ENCODE measurements at places on chromosomes 3 and 15.

DNA sequence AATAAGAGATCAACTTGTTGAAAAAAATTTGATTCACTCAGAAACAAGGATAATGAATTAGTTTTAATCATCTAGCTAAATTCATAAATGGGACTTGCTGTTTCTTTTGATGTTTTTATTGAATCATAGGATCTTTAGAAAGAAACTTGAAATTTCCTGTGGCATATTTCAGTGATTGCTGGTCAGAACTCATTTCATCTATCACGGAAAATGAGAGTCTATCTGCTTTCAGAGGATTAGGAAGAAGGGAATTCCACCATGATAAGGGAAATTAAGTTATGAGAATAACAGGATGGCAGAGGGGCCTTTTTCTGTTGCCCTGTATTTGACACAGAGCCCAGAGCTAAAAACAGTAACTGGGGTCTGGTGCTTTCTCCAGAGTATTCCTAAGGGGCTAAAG lies 44.9 kb upstream of the CCNL1 start:
- DNase-seq, result no peak

- DNase-seq, result no peak
These were observed 5.3 kb upstream of the KIF7 start for GRCh38 chr15:89660556-89660955.

DNA sequence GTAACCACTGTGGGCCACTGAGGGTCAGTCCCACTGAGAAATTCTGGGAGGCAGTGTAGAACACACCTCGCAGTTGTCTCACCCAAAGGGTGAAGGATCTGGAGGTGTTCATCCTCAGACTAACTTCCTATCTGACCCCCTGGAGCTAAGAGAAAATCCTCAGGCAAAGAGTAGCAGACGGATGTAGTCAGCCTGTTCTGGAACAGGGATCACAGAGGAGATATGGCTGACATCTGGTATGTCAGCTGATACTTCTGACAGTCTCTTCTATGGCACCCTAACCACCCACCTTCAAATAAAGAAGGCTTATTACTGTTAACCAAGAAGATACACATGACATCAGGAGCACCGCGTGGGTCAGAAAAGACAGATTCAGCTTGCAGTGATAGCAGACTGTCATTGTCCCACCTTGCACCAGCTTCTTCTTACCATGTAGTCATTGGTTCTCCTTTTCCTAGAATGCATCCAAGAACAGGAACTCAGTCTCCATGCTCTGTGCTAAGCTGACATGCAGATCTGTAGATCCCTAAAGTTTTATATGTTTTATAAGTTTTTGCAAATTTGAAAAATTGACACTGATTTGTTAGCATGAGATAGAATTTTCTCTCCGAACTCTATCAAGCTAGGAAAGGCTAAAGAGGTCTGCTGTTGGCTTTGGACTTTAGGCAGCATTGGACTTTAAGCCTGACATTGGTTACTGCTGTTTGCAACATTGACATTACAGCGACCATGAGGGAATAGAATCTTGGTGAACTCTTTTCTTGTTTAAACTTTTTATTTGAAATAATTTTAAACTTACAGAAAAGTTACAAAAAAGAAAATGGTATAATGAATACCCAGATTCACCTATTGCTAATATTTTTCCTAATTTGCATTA lies 60.4 kb downstream of the KBTBD12 start:
- DNase-seq, result no peak

DNA sequence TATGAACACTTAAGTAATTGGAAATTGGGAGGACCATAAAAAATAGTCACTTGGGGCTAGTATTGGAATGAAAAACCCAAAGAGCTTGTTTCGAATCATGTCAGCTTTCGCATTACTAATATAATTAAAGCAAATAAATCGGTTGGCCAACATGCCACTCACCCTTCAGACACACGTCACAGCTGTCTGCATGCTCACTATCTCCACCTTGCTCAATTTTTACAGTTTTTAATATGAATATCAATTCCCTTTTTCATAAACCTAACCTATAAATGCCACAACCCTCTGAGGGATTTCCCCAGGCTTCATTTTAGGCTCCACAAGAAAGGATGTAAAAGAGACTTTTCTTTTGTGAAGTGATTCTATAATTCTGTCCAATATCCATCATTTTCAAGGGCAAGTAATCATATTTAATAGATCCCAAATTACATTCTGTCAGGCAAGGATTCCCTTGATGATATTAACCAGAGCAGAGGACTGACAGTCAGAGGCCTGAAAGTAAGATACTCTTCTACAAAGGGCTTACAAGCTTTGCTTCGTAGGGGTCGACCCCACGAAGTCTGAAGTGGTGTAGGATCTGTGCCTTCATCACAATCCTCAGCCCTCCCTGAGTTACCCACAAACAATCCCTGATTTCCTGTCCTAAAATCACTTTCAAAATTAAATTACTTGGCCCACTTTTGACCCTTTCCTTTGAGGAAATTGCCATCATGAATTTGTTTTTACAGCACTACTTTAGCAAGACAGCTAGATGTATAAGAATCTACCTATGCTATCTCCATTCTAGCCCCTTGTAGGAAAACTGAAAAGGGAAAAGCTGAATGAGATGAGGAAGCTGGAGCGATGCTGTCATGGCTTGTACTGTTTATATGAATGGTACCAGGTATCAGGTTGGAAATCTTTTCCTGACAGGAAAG lies 44.5 kb downstream of the NANOGP8 start:
- DNase-seq, result no peak

DNA sequence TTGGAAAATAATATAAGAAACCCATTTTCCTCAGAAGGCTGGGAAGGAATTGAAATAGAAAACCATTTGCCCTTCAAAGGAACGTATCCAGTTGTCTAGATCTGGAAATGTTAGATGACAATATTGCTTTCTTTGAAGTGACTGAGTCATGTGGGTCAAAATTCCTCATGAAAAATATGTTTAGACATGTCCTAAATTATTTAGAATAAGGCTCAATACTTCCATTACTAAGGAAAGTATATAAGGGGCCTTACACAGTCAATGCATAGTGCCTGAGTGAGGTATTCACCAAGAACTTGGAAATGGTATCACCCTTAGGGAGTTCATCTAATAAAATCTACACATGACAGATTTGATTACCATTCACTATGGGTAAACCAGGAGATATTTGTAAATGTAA lies 619.8 kb upstream of the KCNMB2 start:
- no peak for DNase-seq

- DNase-seq, result no peak
These were observed 65.4 kb downstream of the RASGRF1 start for GRCh38 chr15:79025201-79025600.

DNA sequence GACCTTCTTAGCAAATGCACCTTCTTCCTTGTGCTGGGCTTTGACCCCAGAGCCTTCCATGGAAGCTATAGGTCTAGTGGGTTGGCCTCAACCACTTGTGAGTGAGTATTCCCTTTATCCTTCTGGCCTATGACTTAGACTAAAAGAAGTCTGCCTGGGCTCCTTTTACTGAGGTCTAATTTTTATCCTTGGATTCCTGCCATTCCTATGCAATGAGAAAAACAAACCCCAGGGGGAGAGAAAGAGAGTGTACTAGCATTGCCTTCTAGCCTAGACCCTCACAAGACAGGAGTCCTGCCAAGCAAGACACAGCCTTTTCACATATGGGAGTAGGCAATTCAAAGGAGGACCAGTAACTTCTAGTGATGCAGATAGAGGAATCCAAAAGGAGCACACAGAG lies 155.4 kb downstream of the PPM1L start:
- no peak for DNase-seq

GRCh38 chr15:67349634-67350033 lies 95.0 kb downstream of the IQCH start:
- no peak for DNase-seq

DNA sequence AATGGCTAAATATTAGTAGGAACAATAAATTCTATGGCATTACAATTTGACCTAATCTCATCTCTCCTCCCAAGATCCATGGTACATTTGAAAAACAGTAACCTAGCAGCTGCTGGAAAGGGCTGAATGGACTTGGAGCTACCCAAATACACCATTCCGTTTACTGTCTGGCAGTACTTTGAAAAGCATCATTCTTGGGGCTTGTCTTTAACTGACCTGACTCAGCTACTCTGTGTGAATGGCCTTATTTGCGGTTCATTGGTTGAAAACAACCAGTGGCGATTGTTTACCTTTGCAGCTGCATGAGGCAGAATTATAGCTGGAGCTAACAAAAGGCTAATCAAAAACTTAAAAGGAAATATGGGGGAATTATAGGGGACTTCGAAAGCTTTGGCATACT lies 311.2 kb upstream of the MCTP2 start:
- DNase-seq, result no peak

DNA sequence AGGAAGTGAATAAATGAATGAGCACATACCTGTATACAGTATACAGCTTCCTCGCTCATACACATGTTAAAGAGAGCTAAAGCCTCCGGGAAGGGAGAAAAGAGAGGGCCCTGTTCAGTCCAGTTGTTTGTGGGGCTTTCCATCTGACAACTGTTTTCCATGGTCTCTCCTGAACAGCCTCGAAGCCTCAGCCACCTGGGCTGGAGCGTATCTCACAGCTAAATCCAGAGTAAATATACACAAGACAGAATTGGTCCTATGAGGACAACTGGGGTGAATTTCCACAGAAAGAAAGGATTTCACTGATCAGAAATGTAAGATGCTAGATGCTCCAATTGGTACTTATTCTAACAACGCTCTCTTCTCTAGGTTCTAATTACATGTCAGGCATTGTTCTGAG lies 103.5 kb downstream of the LIPC start:
- DNase-seq, result no peak

DNA sequence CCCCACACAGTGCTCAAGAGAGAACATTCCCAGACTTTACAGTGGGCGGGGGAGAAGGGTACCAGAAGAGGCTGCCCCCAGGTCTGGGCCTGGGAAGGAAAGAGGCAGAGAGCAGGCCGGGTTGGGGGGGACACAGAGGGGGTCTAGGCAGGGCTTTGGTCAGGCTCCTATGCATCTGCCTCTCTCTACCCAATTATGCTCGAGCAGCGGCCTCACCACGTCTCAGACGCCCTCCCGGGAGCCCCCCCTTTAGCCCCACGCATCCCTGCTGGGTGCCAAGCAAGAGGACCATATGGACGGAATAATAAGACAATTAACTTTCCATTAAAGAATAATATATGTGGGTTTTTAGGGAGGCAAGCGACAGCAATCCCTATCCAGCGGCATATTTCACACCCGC lies 32.8 kb downstream of the CACNA2D2 start:
- peak; percentile 35 for DNase-seq

GRCh38 chr15:68822818-68823217 lies 2.1 kb upstream of the ANP32A start:
- no peak for DNase-seq

DNA sequence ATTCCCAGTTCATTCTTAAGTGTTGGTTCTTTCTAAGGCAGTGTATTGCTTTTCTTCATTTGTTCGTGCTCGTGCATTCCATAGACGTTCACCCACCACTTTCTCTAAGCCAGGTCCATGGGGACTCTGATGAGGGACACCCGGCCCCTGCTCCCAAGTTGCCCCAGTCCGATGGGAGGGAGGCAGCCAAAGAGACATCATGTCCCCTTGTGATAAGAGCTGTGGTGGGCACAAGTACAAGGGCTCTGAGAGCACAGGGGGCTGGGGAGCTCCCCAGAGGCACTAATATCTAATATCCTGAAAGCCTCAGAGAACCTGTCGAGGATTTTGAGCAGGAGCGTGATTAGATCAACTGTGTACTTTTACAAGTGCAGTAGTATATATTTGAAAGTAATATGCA lies 6.3 kb downstream of the SPSB4 start:
- no peak for DNase-seq

GRCh38 chr15:23913635-23914034 lies 226.5 kb upstream of the NDN start:
- DNase-seq, result no peak

DNA sequence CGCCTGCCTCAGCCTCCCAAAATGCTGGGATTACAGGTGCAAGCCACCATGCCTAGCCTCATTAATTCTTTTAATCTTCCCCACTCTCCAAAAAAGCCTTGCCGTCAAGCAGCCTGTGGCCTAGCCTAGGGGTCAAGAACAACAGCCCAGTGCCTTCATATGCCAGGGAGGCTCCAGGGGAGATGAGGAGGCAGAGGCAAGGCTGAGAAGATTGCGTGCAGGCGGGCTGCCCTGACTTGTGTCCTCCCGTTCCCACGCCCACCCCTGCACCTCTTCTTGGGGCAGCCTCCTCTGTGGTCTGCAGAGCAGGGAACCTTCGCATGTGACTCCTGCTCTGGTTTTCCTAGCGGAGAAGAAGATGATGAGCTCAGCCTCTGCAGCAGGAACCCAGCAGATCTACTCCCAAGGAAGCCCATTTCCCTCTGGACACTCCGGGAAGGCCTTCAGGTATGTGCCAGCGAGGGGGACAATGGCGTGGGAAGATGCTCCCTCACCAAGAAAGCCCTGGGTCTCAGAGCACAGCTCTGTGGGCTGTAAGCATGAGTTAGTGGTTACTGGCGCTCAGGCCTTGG lies 118.5 kb upstream of the ABHD17C start:
- DNase-seq, result no peak

DNA sequence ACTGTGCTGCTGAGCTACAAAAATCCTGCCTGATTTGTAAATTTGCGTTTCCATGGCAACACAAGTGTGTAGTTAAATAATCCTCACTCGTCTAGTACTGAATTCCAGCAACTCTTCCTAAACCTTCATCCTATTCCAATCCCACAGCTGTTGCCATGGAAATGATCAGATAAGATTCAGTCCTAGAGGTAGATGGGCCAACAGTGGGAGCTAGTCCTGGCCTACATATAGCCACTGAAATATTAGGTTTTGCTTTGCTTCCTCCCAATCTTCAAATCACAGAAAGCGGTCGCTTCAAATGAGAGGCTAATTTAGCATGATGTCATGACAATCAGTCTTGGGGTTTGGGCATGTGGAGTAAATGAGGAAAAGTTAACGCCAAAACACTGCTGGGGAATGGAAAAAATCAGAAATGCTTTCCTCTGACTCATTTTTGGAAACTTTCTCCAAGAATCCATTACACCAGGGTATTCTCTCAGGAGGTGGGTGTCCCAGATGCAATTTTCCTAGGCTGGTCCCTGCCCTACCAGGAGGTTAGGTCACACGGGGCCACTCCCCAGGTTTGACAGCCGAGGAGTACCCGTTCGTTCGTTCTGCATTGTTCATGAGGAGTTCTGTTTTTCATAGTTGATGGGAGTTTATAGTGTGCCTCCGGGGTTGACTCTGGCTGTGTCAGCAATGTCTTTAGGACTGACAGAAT lies 159.2 kb upstream of the SLCO3A1 start:
- DNase-seq, result peak; percentile 58

- DNase-seq, result no peak
These were observed 36.5 kb downstream of the NIPA2 start for GRCh38 chr15:22874966-22875365.

- DNase-seq, result no peak
These were observed 292.3 kb upstream of the ZPLD1 start for GRCh38 chr3:102142379-102143060.

GRCh38 chr3:189766416-189766815 lies 135.2 kb downstream of the TP63 start:
- DNase-seq, result no peak
